Lung (tissue), 17 donors: ENCODE measurements at places on chromosomes 12 and 14. TPM values are rescaled to one million over a fixed set of nuclear protein-coding genes. Genes with fewer than 3 reads are reported as not detected.
A peak's percentile ranks its signal among the peaks of the same experiment; 100 is the strongest.

GRCh38 chr14:32933629-32934072 lies 5.0 kb upstream of the NPAS3 start:
- no peak for DNase-seq

- no peak for DNase-seq
Measured at GRCh38 chr12:15589328-15590032, 199.7 kb downstream of the EPS8 start.

- DNase-seq = no peak
Measured at GRCh38 chr14:33709283-33709682, 241.6 kb downstream of the EGLN3 start.

- no peak for DNase-seq
Measured at GRCh38 chr12:130994821-130995375, 41.2 kb downstream of the ADGRD1 start.

- peak; percentile 73 for DNase-seq
Measured at GRCh38 chr12:47754881-47755280, 3.8 kb downstream of the RAPGEF3 start.

DNA sequence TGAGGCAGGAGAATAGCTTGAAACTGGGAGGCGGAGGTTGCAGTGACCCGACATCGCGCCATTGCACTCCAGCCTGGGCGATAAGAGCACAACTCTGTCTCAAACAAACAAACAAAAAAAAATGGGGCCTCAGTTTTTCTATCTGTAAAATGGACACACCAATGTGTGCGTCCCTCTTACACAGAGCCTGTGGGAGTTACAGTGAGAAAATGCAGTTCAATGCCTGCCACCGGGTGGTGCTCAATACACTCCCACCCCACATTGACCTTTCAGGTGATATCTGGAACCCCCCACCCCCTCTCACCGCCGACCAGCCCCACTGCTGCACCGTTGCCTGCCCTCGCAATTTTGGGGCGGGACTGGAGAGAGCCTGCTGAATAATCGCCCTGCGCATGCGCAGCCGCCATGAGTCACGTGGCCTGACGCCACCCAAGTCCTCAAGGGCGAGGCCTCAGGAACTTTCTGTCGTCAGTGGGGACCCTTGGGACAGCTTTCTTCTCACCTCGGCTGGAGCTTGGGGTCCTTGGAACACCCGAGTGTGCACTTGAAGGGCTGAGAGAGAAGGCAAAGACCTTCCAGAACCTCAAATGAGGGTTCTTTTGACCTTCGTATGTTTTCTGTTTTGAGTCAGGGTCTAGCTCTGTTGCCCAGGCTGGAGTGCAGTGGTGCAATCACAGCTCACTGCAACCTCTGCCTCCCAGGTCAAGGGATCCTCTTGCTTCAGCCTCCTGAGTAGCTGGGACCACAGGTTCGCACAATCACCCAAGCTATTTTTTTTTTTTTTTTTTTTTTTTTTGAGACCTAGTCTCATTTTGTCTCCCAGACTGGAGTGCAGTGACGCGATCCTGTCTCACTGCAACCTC lies 14.6 kb upstream of the CABP1 start:
- DNase-seq = no peak

DNA sequence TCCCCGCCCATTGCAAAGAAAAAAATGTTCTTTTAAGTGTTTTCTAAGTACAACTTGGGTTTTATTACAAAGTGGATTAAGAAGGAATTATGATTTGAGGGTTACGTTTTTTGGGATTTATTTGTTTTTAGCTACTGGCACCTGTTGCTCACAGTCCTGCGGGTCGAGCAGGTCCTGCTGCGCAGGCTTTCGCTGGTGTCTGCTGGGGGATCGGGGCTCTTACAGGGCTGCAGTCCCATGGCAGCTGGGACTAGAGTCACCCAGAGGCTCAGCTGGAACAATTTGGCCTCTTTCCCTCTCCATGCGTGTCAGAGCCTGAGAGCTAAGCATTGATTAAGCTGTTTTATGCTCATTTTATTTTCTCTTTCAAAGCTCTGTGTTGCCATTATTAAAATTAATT lies 55.6 kb upstream of the DYNC1H1 start:
- DNase-seq = no peak

GRCh38 chr12:47087088-47087688 lies 7.4 kb upstream of the AMIGO2 start:
- DNase-seq = no peak

DNA sequence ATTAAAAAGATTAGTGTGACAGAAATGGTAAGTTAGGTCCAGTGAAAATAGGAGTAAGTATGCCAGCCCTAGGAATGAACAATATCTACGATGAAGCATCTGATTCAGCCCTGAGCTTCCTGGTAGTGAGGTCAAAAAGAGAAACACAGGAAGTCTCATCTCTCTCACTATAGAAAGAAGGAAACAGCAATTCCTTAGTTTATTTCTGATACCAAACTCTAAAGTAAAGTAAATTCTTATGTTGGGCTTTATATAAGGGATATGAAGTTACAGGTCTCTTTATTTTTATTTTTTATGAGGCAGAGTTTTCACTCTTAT lies 76.7 kb upstream of the RFLNA start:
- DNase-seq = no peak

DNA sequence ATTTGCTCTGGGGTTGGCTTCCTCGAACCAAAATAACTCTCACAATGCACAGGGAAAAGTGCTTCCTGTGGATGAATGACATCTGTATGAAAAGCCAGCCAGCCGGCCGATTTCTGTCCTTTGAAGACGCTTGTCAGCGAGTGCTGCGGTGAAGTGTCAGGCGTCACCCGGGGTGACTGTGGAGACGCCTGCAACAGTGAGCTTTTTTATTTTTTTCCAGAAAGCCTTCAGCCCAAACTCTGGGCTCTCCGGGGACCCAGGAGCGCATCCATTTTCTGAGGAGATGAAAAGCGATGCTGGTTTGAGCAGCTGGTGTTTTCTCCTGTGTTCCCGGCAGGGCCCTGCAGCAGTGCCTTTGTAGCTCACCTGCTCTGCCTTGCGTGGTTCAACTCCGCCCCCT lies 147.9 kb upstream of the MYL2 start:
- peak; percentile 39 for DNase-seq

DNA sequence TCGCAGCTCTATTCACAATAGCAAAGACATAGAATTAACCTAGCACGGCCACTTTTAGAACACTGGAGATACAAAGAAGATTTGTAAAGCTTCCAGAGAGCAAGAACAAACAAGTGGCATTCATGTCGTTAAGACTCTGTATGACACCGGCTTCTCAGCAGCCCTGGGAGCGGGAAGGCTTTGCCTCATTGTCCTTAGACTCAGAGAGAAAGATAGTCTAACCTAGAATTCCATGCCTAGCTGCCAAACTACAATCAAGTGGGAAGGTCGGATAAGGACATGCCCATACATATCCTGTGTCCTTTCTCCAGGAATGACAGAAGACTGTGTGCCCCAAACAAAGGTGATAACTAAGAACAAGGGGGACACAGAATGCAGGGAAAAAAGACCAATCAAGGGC lies 1038.3 kb downstream of the BCL11B start:
- DNase-seq = no peak

DNA sequence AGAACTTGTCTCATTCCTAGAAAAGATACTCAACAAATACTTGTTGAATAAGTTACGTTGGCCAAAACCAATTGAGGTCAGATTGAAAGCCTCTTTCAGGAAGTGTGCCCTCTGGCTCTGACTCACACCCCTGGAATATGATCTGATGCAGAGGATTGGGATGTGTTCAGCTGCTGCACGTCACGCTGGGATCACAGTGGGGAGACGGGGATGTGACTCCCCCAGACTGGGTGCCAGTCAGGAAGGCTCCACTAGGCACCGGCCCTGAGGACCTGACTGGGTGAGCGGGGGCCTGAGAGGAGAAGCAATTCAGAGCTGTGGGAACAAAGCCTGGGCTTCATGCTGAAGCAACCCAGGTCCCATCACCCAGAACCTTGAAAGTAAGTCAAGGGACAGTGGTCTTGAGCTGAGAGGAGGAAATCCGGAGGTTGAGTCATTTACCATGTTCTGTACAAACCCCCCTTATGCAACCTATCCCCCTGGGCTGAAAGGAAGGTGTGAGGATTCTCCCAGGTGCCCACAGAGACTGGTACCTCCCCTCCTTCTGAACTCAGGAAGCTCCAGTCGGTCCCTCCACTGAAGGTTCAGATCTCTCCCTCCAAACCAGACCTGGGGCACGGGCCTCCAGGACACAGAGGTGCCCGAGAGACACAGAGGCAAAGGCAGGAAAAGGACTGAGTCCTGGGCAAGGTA lies 3.9 kb downstream of the CEBPE start:
- DNase-seq = no peak

DNA sequence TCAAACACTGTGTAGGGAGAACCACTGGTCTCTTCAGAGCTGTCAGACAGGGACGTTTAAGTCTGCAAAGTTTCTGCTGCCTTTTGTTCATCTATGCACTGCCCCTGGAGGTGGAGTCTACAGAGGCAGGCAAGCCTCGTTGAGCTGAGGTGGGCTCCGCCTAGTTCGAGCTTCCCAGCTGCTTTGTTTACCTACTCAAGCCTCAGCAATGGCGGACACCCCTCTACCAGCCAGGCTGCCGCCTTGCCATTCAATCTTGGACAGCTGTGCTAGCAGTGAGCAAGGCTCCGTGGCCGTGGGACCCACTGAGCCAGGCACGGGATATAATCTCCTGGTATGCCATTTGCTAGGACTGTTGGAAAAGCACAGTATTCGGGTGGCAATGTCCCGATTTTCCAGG lies 24.6 kb upstream of the YBX3 start:
- DNase-seq = no peak

GRCh38 chr12:72207486-72208409 lies 64.4 kb upstream of the TRHDE start:
- peak; percentile 59 for DNase-seq

Gene FZD10
- 1.8 TPM for total RNA-seq

Gene SRRM4
- total RNA-seq = 0.20 TPM
